A549 treated with RU486 at 1 μM for 4 hours (cell line): ENCODE measurements at places on chromosomes 6 and 20. TPM values are rescaled to one million over a fixed set of nuclear protein-coding genes. Genes with fewer than 3 reads are reported as not detected.

The ECT2L gene
- total RNA-seq, result not detected in 5 replicates

The SLC13A3 gene
- 0.03 to 0.13 TPM (median 0.06 TPM) in 3 of 5 replicates, not detected in the others for total RNA-seq

The C20orf144 gene
- total RNA-seq, result 0.07 to 0.13 TPM (median 0.09 TPM) in 4 of 5 replicates, not detected in the other

The TAPBP gene
- 35.9 to 44.9 TPM (median 39.4 TPM) in 5 replicates for total RNA-seq

The SLC35D3 gene
- total RNA-seq, result 0.07 to 0.15 TPM (median 0.07 TPM) in 3 of 5 replicates, not detected in the others

The COL9A3 gene
- total RNA-seq, result 0.18 to 0.87 TPM (median 0.43 TPM) in 5 replicates

The EGFL8 gene
- 0.95 to 2.5 TPM (median 2.2 TPM) in 5 replicates for total RNA-seq

The TMEM200A gene
- total RNA-seq, result 0.05 to 0.10 TPM (median 0.07 TPM) in 4 of 5 replicates, not detected in the other

The PRDM13 gene
- total RNA-seq, result 0.67 to 1.3 TPM (median 1.1 TPM) in 5 replicates

The NRSN1 gene
- total RNA-seq, result not detected in 5 replicates

The SALL4 gene
- total RNA-seq, result 1.3 to 1.8 TPM (median 1.4 TPM) in 5 replicates

The ASIP gene
- not detected in 5 replicates for total RNA-seq

The SLC35F1 gene
- 0.02 TPM in 1 of 5 replicates, not detected in the others for total RNA-seq

The APOBEC2 gene
- not detected in 5 replicates for total RNA-seq

The SLC22A2 gene
- 0.10 to 0.23 TPM in 2 of 5 replicates, not detected in the others for total RNA-seq

The IFT52 gene
- 25.4 to 35.5 TPM (median 31.5 TPM) in 5 replicates for total RNA-seq

The TBXT gene
- total RNA-seq, result not detected in 5 replicates

The NTSR1 gene
- 0.08 to 0.27 TPM (median 0.16 TPM) in 5 replicates for total RNA-seq

The ADAM33 gene
- total RNA-seq, result 0.06 TPM in 1 of 5 replicates, not detected in the others
